ENCODE measurements at places on chromosomes 6 and 20. TPM values are rescaled to one million over a fixed set of nuclear protein-coding genes. Genes with fewer than 3 reads are reported as not detected.

SLC22A16 gene
- not detected for total RNA-seq

FAM229B gene
- total RNA-seq, result 9.5 TPM

BTN1A1 gene
- 0.60 TPM for total RNA-seq

OGFR gene
- 43.8 TPM for total RNA-seq

AIF1 gene
- 4.6 TPM for total RNA-seq

HRH3 gene
- total RNA-seq, result not detected

TCP11 gene
- not detected for total RNA-seq

Measured in hepatocyte (in vitro differentiated cells).